Caki2 (cell line): ENCODE measurements at places on chromosomes 16 and 17.
A peak's percentile ranks its signal among the peaks of the same experiment; 100 is the strongest.

GRCh38 chr16:2009164-2009711, 383 bp downstream of the ZNF598 start:
- no peak for DNase-seq

- peak; percentile 18 for DNase-seq
These were observed 18.9 kb downstream of the DNAH17 start for GRCh38 chr17:78558181-78558850.

- DNase-seq, result no peak
These were observed 3.3 kb downstream of the RARA start for GRCh38 chr17:40312131-40312731.

GRCh38 chr16:56278196-56278855, 87.0 kb downstream of the GNAO1 start:
- no peak for DNase-seq

DNA sequence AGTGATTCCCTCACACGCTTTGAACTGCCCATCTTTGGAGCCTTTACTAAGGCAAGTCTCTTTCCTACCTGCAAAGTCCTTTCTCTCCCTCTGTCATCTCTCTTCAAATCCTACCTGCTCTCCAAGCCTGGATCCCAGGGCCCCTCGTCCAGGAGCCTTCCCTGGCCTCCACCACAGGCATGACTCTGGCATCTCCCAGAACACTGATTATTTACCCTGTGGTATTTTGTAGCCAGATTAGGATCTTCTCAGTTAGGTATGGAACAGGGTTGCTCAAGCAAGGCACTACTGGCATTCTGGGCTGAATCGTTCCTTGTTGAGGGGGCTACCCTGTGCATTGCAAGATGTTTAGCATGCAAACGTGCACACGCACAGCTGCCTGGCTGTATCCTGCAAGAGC, 31.9 kb upstream of the POLR3E start:
- no peak for DNase-seq

GRCh38 chr16:24851700-24852099, 5.9 kb downstream of the SLC5A11 start:
- peak; percentile 35 for DNase-seq

GRCh38 chr16:85196976-85197375, 84.7 kb upstream of the CIBAR2 start:
- DNase-seq, result no peak

GRCh38 chr17:61456061-61456681, 3.9 kb downstream of the TBX4 start:
- no peak for DNase-seq

- no peak for DNase-seq
These were observed 86.5 kb downstream of the SNX29 start for GRCh38 chr16:12063004-12063395.

GRCh38 chr17:60425626-60426025, 3.3 kb downstream of the CHCT1 start:
- DNase-seq, result no peak

- DNase-seq, result no peak
These were observed at the start of gene SPATA32 for GRCh38 chr17:45261577-45262515. TSS of gene SPATA32 (minus strand) at chr17:45262094. CDS start at chr17:45262016, 78 bp downstream.
